ENCODE measurements at places on chromosomes 7 and 10.

DNA sequence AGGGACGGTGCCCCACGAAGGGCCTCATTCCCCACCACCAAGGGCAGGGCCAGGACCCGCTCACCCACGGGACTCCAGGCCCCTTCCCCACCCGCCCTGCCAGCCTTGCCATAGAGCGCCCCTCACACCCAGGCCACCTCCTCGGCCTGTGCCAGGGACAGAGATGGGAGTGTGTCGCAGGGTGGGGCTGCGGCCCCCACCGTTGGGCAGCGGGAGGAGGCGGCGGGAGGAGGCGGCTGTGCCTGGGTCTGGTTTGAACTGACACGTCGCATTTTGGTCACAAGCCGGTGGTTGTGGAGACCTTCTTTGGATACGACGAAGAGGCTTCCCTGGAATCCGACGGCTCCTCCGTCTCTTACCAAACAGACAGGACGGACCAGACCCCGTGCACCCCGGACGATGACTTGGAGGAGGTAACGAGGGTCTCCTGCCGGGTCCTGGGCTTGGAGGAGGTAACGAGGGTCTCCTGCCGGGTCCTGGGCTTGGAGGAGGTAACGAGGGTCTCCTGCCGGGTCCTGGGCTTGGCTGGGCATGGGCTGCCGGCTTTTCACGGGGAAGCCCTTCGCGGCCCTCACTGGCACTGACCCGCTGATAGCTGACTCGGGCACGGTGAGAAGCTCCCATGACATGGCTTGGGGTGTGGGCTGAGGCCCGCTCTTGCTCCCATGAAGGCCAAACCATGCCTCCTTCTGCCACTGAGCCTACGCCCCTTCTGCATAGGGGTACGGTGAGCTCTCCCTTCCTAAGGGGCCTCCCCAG, 46.4 kb upstream of the DPYSL4 start:
- no peak for DNase-seq

DNA sequence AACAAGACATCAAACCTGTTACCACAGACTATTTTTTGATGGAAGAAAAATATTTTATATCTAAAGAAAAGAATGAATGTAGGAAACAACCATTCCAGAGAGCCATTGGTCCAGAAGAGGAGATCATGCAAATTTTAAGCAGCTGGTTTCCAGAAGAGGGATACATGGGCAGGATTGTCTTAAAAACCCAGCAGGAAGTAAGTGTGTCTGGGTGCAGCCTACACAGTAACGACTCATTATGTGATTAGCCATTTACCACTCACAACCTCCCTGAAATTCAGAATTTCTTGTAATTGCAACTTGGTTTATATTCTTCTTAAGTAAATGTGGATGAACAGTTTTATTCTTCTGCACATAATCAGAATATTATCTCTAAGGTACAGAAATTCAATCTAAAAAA, 46.2 kb downstream of the NOC3L start:
- no peak for DNase-seq

GRCh38 chr10:94172332-94172731, 178.6 kb downstream of the PLCE1 start:
- DNase-seq: no peak

GRCh38 chr10:60338002-60338564, 51.6 kb downstream of the ANK3 start:
- DNase-seq: no peak

DNA sequence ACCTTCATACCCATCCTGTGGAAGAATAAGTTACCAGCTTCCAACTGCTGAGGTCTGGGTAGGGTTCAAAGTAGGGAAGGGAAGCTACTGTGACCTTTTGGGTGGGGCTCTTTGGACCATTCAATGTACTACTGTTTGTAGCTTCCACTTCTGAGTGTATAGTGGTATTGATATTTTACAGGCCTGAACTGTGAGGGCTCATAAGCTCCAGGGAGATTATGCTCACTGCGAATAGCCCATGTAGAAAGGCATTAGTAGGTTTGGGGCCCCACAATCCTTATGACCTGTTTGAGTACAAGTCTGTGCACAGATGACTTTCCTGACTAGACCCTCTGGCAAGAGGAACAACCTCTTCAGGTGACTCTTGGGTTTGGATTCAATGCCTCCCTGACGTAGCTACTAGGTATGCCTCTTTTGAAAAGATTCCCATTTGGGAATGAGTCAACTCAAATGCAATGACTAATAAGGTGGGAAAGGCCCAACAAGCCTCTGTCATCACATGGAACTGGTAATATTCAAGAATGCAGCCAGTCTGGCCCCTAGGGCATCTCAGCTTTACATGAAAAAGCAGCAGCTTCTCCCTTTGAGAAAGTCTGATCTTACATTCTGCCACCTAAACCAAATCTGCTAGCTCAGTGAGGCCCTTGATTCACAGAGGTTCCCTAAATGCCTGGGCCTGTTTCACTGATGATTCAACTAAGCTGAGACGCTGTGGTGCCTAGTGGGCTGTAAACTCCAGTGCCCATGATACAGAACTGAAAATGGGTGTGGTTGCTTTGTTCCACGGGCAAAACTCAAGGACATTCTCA, 79.8 kb downstream of the ABI1 start:
- DNase-seq: peak; percentile 83

GRCh38 chr10:83871187-83872081, 267.9 kb upstream of the GHITM start:
- peak; percentile 77 for DNase-seq

- no peak for DNase-seq
Observed at GRCh38 chr7:2862831-2863361, 18.8 kb upstream of the GNA12 start.

GRCh38 chr7:108094933-108095710, 35.0 kb downstream of the LAMB4 start:
- DNase-seq: peak; percentile 79

DNA sequence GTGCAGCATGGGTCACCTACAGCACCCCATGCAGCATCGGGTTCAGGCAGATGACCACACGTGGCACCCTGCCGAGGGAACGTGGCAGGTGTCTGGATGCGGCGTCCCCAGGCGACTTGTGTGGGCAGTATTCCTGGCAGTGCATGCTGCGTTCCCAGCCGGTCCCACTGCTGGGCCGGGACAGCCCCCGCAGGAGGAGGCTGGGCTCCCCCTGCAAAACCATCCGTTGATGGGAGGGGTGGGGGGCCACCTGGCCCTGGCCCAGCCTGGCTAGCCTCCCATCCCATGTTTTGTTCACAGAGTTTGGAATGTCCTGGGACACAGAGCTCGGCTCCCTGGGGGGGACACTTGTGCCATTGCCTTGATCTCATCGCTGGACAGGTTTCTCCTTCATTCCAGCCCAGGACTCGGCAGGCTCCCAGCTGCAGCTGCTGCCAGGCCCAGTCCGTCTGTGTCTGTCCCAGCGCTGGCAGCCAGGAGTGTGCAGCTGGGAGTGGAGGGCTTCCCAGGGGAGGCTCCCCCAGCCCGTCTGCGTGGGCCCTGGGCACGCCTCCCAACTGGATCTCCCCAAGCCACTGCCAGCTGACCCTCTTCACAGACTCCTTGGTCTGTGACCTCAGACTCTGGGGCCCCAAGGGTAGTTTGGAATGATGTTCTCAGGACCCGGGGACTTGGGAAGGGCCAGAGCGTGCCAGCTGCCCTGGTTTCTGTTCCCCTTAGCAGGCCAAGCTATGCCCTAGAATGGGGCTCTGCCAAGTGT, 32.6 kb downstream of the TMEM270 start:
- no peak for DNase-seq

- no peak for DNase-seq
Observed at GRCh38 chr7:68537774-68538071, 1060.6 kb upstream of the AUTS2 start.

DNA sequence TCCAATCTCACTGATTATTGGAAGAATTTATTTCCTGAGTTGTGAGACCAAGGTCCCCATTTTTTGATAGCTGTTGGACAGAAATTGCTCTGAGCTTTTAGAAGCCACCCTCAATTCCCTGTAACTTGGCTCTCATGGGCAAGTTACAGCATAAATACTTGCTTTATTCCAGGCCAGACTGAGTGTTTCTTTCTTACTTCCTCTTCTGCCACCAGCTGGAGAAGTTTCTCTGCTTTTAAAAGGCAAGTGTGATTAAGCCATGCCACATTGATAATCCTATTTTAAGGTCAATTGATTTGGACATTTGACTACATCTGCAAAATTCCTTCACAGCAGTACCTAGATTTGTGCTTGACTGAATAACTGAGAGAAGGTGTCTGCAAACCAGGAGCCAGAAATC, 14.1 kb upstream of the TAS2R41 start:
- no peak for DNase-seq

- DNase-seq: no peak
Observed at GRCh38 chr7:137325927-137326326, 17.6 kb downstream of the PTN start.

DNA sequence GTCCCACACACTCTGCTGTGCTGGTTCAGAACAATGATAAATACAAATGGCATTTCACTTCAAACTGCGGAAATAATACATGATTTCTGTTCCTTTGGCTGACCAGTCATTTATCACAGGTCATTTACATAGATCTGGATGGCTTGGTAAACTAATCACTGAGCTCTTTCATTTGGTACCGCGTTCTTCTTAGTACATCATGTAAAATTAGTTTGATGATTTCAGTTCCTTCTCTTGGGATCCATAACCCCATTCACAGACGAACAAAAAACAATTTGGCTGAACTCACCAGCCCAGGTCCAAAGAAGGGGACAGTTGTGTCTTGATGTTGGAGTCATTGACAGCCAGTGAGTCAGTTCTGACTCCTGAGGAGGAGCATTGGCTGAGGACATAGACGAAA, 689.8 kb downstream of the INHBA start:
- no peak for DNase-seq

DNA sequence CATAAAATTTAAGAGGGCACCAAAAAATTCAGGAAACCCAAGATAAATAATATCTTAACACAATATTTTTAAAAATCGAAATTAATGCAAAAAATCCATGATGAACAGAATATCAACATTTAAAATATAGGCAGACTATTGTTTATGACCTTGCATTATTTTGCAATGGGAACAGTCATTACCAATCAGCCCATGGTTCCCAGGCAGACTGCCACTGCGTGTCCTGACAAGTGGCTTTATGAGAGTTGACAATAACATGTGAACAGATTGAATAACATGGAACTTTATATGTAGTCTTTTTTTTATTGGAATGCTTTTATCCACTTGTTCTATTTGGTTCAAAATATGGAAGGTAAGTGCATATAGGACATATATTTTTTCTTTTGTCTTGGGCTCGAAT, 3.1 kb upstream of the AVPI1 start:
- no peak for DNase-seq

Measured in AG08395 (cell line).